ENCODE measurements at places on chromosomes 3 and 15. TPM values are rescaled to one million over a fixed set of nuclear protein-coding genes. Genes with fewer than 3 reads are reported as not detected.

Gene ERICH6
- total RNA-seq: under 0.01 TPM

GRCh38 chr3:188659449-188660090 lies 505.6 kb downstream of the LPP start:
- no peak for DNase-seq

DNA sequence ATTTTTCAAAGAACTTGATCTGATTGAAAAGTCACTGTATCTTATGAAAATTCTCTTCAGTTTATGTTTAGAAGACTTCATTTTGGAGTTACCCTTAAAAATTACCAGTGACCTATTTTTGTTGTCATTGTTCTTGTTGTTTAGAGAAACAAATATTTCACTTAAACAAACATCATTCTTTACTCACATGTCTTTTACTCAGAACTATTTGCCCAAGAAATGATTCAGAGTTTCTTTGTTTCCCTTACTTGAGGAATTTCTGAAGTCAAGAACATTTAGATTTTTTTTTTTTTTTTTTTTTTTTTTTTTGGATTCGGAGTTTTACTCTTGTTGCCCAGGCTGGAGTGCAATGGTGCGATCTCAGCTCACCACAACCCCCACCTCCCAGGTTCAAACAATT lies 259.6 kb upstream of the UBE2E1 start:
- DNase-seq: no peak

GRCh38 chr3:69986419-69986818 lies 13.1 kb upstream of the SAMMSON start:
- no peak for DNase-seq

- DNase-seq: no peak
Measured at GRCh38 chr15:52318729-52319500, 23.3 kb upstream of the MYO5C start.

DNA sequence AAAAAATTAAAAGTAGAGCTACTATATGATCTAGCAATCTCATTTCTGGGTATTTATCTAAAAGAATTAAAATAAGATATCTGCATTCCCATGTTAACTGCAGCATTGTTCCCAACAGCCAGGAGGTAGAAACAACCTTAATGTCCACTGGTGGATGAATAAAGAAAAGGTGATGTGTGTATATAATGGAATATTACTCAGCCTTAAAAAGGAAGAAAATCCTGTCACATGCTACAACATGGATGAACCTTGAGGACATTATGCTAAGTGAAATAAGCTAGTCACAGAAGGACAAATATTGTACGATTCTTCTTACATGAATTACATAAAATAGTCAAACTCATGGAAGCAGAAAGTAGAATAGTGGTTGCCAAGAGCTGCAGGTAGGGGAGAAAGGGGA lies 119.4 kb upstream of the BHLHE40 start:
- DNase-seq: no peak
